SW480 (cell line): ENCODE measurements at places on chromosomes 5 and 9.

GRCh38 chr5:151286246-151286645, 17.3 kb downstream of the SLC36A3 start:
- DNase-seq = no peak

- peak; percentile 77 for DNase-seq
Observed at GRCh38 chr5:57825031-57825686, 342.5 kb upstream of the ACTBL2 start.

GRCh38 chr5:57902095-57902494, 419.5 kb upstream of the ACTBL2 start:
- no peak for DNase-seq

GRCh38 chr9:120252248-120252647, 327.7 kb downstream of the CDK5RAP2 start:
- no peak for DNase-seq

DNA sequence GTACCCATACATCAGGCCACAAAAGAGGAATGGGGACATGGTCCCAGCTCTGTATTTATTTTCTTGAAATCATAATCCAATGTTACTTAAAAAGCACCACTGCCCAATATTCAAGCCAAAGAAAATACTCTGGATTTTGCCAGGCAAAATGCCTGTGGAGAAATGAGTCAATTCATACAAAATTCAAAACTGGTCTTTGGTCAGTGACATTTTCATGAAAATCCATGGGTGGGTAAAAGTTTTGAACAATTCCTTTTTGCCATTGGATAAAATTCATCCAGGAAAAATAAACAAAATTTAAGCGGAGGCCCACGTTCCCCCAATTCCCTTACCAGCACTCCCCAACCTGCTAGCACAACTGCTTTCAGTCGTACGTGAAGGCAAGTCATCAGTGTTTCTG, 186.2 kb downstream of the GLIS3 start:
- DNase-seq = no peak

GRCh38 chr5:78376315-78376714, 15.9 kb downstream of the SCAMP1 start:
- DNase-seq = no peak

DNA sequence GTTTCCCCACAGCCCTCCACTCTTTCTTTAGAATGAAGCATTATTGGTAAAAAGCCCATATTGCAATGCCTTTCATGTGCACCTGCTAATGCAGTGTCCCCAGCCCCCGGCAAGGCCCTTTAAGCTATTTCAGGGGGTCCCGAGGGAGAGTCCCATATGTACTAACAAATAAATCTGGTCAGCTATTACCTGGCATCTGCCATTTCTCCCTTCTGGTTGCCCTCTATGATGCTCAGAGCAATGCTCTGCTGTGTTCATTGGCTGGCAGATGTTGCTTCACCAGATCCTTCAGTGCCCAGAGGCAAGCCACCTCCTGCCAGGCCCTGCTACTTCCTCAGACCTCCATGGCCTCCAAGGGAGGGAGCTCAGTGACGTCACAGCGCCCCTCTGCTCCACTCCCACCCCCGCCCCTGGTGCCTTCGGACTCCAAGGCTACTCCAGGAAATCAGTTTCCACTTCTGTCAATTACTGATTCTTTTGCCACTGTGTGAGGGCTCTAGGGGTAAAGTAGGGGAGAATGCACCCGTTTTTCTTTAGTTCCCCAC, 201.1 kb upstream of the GLRA1 start:
- no peak for DNase-seq

DNA sequence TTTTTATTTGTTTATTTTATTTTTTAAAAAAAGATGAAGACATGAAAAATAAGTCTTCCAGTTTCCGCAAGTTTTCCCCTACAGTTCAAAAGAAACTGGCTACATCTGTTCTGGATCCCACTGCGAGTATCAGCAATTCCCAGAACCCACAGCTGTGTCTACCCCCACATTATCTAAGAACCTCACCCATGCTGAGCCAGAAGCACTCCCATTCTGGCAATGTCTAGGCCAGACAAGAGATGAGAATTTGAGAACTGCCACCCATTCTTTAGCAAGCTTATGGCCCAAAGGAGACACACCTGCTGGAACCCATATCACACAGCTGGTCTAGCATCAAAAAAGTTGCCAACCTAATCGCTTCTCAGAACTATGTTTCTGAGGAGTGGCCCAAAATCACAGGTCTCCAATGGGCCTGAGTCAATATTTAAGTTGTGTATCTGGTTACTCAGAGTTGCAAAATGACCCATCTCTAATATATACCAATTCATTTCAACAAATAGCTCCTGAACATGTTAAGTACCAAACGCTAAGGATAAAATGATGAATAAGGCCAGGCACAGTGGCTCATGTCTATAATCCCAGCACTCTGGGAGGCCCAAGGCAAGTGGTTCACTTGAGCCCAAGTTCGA, 27.1 kb downstream of the MTMR12 start:
- no peak for DNase-seq

GRCh38 chr9:83327323-83327722, 210.9 kb downstream of the FRMD3 start:
- DNase-seq = peak; percentile 37

DNA sequence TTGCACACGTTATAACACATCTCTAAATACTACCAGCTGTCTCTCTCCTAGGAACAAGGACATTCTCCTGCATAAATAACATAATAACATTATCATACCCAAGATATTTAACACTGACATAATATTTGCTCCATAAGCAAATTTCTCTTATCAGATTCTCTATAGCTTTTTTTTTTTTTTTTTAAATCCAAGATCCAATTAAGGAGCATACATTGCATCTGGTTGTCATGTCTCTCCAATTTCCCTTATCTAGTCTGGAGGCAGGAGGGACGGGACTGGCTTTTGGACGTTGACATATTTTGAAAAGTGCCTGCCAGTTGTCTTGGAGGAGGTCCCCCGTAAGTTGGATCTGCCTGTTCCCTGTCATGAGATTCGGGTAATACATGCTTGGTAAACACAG, 76.6 kb downstream of the RAPGEF1 start:
- DNase-seq = no peak

- DNase-seq = no peak
Observed at GRCh38 chr5:84273517-84273883, 111.2 kb downstream of the EDIL3 start.

DNA sequence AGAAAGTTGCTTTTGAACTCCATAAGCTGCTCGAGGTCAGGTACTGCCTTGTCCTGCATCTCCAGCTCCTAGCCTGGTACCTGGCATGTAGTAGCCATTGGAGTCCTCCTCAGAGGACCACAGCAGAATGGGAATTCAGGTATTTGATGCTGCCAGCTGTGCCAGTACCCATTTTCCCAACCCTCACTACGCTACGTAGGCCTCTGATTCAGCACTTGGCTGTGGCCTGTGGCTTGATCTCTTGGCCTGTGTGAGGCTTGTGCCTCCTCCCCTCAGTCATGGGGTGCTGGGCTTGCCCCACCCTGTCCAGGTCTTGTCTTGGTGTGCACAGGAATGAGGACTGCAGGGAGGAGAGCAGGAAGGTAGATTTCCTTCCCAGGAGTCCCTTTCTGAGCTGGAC, 11.8 kb downstream of the OTULIN start:
- no peak for DNase-seq

DNA sequence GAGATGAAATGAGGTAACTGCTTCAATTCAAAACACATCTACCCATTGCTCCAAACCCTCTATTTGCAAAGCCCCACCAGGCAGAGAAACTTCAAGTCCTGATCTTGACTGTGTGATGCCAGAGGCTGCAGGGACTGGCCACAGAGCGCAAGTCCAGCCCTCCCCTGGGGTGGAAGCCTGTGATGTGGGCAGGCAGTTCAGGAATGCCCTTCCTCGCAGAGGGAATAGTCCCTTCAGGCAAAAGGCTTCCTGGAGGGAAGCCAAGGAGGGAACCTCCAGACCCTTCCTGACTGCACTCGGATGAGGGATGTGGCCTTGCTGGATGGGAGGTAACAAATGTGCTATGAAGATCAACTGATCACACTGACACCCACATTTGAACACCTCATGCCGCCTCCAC, 131.2 kb downstream of the SLIT3 start:
- peak; percentile 79 for DNase-seq

DNA sequence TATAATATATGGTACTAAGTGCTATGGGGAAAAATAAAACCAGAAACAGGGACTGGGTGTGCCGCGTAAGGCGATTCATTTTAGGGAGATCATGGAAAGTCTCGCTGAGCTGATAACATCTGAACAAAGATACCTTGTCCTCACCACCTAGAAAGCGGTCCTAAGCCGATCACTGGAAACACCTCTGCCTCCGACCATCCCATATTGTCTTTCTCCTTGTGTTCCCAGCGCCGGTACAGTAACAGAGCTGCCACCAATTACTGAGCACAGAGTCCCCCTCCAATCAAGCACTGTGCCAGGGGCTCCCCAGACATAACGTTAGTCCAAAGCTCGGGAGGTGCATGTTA, 704 bp downstream of the CCDC112 start:
- DNase-seq = peak; percentile 63

- no peak for DNase-seq
Observed at GRCh38 chr9:113584428-113585084, 121.0 kb downstream of the RGS3 start.

GRCh38 chr5:95084757-95085156, 200.1 kb downstream of the MCTP1 start:
- DNase-seq = no peak

GRCh38 chr5:72499730-72500129, 7.5 kb downstream of the ZNF366 start:
- DNase-seq = no peak

- peak; percentile 94 for DNase-seq
Observed at GRCh38 chr9:117189121-117189520, 225.7 kb downstream of the ASTN2 start.

DNA sequence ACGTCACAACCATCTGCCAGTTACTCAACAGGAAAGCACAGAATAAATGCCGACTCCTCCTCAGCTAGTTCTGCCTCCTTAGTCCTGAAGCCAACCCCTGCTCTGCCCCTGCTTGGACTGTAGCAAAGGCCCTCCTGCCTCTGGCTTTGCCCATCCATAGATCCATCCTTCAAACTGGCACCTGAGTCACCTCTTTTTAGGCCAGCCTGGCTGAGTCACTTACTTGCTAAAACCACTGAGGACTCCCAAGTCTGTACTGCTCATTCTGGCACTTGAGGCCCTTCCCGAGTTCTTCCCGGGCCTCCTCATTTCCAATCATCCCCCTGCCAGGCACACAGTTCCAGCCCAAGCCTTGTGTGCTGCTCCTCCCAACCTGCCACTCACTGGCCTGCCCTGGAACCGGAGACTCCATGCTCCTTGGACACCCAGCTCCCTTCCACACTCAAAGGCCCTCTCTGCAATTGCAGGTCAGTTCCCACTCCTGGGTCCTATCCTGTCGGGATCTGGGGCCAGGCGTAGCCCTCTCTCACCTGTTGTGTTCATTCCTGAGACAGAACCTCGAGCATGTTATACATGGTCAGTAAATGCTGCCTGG, 220.1 kb downstream of the DAB2IP start:
- DNase-seq = no peak

DNA sequence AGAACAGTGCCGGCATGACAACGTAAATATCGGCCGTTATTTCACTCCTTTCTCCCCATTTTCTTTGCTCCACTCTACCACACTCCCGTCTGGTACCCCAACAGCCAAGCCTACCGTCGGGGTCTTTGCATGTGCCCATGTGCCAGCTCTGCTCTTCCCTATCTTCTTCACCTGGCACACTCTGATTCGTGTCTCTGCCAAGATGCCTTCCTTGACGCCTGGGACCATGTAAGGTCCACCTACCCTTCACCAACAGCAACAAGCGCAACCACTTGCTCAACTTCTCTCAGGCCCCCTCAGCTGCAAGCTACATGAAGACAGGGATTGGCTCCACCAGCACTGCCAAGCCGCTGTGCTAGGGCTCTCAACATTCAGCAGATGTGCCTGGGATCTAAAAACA, 4.4 kb downstream of the MGAT1 start:
- DNase-seq = no peak

DNA sequence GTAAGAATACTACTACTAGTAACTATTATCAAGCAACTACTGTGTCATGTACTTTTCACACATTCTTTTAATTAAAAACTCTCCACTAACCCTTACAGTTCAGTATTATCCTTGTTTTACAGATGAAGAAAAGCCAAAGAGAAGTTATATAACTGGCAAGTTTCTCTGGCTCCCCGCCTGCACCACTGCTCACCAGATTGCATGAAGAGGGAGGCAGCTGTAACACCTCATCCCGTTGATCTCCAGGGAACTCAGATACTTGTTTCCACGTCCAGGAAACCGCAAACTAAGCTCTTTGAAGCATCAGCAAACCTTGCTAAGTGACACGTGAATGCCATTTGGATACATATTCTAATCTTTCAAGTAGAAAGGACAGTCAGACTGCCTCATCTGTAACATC, 70.3 kb downstream of the RIGI start:
- no peak for DNase-seq

DNA sequence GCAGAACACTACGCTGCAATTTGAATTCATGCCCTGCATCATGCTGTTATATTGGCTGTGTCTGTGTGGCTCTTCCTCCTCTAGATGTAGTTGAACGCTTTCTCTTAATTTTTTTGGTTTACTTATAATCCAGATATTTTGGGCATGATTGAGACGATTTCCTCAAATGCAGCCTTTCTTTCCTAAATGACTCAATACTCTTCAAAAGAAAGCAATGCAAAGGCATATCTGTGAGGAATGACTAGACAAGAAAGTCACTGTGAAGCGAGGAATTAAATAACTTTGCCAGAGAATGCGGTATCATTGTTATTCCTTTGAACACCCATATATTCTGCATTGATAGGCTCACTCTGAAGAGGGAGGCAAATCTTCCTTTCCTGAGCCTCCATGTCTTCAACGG, 152.8 kb downstream of the YIPF5 start:
- DNase-seq = no peak

- DNase-seq = no peak
Observed at GRCh38 chr9:14027116-14027800, 286.7 kb downstream of the NFIB start.

DNA sequence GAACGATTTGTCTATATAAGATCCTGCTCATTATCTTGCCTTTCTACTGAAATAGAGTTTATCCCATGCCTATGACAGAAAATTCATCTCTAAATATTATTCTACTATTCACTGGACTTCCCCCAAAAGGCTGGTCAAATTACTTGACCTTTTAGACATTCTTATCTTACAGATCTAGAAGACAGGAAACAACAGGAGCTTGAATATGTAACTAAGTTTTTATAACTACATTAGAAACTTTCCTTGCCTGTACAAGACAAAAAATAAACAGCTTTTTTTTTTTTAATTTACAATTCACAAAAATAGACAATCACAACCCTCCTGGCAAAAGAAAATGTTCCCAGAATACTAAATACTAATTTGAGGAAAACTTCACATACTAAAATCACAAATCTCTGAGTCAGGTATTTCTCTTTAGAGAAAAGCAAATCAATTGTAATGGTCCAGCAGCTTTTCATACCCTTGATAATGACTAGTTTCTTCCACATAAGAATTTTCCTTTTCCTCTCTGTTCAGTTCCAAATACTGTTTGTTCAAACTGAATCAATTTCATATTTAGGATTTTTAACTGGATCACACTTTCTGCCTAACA, 68.6 kb downstream of the MLLT3 start:
- DNase-seq = no peak

GRCh38 chr5:138649775-138650174, 74.6 kb upstream of the HSPA9 start:
- no peak for DNase-seq
